ENCODE measurements at places on chromosomes 2 and 18. TPM values are rescaled to one million over a fixed set of nuclear protein-coding genes. Genes with fewer than 3 reads are reported as not detected.

ST6GAL2 gene
- total RNA-seq = 13.1 TPM

UGT1A8 gene
- 0.10 TPM for total RNA-seq

PDK1 gene
- 3.6 TPM for total RNA-seq

DES gene
- 0.27 TPM for total RNA-seq

CREG2 gene
- 10.3 TPM for total RNA-seq

HTR2B gene
- total RNA-seq = 0.03 TPM

PAIP2B gene
- 0.23 TPM for total RNA-seq

YWHAQ gene
- 1,203 TPM for total RNA-seq
